ENCODE measurements at places on chromosomes 6 and 20. TPM values are rescaled to one million over a fixed set of nuclear protein-coding genes. Genes with fewer than 3 reads are reported as not detected.

Gene HSPA12B
- not detected for total RNA-seq

Gene CD24
- total RNA-seq = 0.23 TPM

DNA sequence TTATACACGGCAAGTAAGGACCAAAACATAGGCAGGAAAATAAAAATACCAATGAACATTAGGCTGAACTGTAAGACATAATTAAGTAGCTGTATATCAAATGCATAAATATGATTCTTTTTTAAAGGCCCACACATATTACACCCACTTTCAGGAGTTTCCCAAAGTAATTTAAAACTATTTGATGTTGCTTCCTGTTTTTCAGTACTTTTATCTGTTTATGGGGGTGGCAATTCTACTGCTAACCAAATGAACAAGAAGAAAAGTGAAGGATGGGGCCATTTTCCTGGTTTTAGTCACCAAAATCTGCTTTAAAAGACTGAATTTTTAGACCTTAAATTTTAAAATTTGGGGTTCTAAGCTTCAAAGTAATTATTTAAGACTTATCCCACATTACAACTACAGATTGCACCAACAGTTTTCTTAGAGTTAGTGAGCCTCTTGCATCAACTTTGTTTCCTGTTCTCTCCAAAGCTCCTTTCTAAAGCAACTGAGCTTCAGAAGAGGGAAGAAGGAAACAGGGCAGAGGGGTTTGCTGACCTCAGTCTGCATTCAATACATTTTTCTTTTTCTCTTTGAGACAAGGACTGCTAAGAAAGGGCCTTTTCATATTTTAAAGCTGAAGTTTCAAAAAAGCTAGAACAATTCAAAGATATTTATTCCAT, 191.0 kb downstream of the BACH2 start:
- peaks cover 22% of the 10 kb centered on the region for H3K27me3 ChIP-seq
- peaks cover 73% of the 10 kb centered on the region for H3K4me1 ChIP-seq
- H3K27ac ChIP-seq = no peak overlapping the region
- H3K36me3 ChIP-seq = peaks cover 22% of the 10 kb centered on the region

Gene ADGRF4
- not detected for total RNA-seq

GRCh38 chr20:50247196-50248094, 56.8 kb downstream of the CEBPB start:
- H3K27me3 ChIP-seq = peaks cover 5% of the 10 kb centered on the region
- peaks cover 5% of the 10 kb centered on the region for H3K4me1 ChIP-seq
- H3K4me3 ChIP-seq = no peak overlapping the region

DNA sequence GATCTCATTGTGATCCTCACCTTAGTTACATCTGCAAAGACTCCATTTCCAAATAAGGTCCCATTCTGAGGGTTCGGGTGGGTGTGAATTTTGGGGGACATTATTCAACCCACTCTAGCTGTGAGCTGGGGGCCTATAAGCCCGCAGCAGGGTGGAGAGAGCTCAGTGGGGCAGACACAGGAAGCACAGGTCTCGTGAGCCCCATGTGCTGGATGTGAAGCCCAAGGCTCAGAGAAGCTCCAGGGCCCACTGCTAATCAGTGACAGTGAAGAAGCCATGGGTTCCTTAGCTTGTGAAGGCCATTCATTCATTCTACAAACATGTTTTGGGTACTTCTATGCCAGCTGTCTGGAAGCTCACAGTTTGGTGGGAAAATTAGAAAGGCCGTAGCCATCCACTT, 47.5 kb downstream of the CHMP4B start:
- DNase-seq = peak; percentile 51
- H3K27me3 ChIP-seq = no peaks in the 10 kb centered on the region
- H3K36me3 ChIP-seq = peaks cover 29% of the 10 kb centered on the region
- H3K4me3 ChIP-seq = peak overlapping the region; percentile 2
- peak overlapping the region; percentile 90 for H3K27ac ChIP-seq

DNA sequence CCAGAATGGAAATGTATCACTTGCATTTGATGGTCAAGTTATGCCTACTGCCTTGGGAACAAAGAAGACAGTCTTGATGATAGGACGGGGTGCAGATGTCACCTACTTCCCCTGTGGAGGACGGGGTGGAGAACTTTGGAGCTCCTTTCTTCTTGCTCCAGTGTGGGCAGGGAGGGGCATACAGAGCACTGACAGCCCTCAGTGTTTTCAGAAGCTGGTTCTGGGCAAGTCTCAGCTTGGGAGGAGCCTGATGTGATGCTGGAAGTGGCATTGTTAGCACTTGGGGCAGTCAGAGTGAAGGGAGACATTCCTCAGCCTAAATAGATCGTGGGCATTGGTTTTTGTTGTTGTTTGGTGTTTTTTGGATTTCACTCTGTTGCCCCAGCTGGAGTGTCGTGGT, 59.7 kb downstream of the SYNJ2 start:
- no peak for DNase-seq
- H3K4me1 ChIP-seq = peaks cover 53% of the 10 kb centered on the region
- no peaks in the 10 kb centered on the region for H3K27me3 ChIP-seq
- peaks cover 26% of the 10 kb centered on the region for H3K36me3 ChIP-seq
- no peak overlapping the region for H3K4me3 ChIP-seq

GRCh38 chr20:11338496-11339306, 579.0 kb upstream of the BTBD3 start:
- H3K4me3 ChIP-seq = no peak overlapping the region
- DNase-seq = no peak
- H3K4me1 ChIP-seq = no peaks in the 10 kb centered on the region
- H3K27me3 ChIP-seq = no peaks in the 10 kb centered on the region

DNA sequence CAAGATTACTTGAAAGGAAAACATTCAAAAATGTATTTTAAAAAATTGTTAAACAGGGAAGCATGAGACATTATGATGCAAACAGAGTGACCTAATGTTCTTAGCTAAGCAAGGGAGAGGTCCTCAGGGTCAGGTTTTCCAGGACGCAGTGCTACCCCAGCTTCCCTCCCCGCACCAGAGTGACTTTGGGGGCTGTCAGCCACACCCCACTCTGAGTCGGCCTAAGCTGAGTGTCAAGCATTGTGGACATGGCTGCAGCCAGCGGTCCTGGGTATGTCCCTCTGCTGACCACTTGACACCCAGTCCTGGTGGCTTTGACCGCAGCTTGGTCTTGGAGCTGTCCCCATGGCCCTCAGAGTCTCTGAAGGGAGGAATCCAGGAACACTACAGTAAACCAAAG, 54.9 kb upstream of the CD93 start:
- no peak overlapping the region for H3K27ac ChIP-seq
- H3K4me1 ChIP-seq = peaks cover 39% of the 10 kb centered on the region
- DNase-seq = no peak
- H3K36me3 ChIP-seq = peaks cover 1% of the 10 kb centered on the region
- no peak overlapping the region for H3K4me3 ChIP-seq

Gene CGA
- not detected for total RNA-seq

Gene CST5
- total RNA-seq = not detected

DNA sequence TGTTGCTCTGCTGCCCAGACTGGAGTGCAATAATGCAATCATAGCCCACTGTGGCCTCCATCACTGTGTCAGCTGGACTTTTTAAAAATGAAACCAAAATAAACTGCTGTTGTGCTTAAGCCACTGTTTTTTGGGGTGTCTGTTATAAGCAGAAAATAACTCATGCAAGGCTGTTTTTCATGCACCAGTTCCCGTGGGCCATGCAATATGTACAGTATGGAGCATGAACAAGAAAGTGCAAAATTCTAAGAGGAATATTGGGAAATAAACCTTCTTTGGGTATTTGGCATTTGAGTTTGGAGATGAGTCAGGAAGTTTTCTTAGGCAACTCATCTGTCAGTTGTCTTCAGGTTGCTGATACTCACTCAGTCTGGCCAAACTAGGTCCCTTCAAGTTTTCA, 14.9 kb upstream of the ZFAND3 start:
- peaks cover 21% of the 10 kb centered on the region for H3K27me3 ChIP-seq
- peaks cover 6% of the 10 kb centered on the region for H3K4me1 ChIP-seq
- H3K36me3 ChIP-seq = no peaks in the 10 kb centered on the region
- DNase-seq = no peak
- H3K4me3 ChIP-seq = no peak overlapping the region
- H3K27ac ChIP-seq = no peak overlapping the region

Gene GJA1
- total RNA-seq = not detected

DNA sequence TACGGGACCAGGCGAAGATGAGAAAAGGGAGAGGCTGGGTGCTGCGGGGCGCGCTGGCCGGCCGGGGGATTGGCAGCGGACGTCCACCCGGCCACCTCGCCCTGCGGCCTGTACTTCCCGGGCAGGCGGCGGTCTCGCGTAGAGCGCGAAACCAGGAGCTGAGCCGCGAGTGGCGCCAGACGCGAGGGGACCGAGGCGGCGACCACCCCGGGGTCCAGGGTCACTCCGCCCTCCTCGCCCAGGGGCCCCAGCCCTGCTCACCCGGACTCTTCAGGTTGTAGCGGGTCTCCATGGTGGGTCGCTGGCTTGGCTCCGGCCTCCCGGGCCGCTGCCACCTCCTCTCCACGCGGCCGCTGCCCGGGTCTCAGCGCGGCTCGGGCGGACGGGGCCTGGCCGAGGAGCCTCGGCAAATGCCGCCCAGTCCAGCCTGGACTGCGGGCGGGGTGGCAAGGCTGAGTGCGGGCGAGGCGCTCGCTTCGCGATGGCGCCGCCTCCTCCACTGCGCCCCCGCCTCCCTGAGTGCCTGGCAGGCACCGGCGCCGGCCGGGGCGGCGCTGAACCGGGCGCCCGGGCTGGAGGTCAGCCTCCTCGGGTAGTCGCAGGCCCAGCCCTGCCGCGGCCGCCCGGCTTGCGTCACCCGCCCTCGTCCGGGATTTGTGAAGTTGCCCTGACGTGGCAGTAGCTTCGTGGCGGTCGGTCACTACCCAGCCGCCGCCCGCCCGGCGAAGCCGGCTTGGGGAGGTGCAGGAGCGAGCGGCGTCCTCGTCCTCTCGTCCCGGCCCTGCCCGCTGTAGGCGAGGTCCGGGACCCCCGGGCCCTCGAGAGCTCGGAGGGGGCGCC, at the start of gene UBE2J1:
UBE2J1 (minus strand) TSS at position 445 of the 840 bp plus-strand sequence; CDS start at position 292, 153 bp downstream.
- peaks cover 65% of the 10 kb centered on the region for H3K4me1 ChIP-seq
- H3K27me3 ChIP-seq = no peaks in the 10 kb centered on the region
- peak; percentile 86 for DNase-seq
- peaks cover 16% of the 10 kb centered on the region for H3K36me3 ChIP-seq
- H3K27ac ChIP-seq = peak within 1 kb of the TSS; percentile 94
- peak within 1 kb of the TSS; percentile 95 for H3K4me3 ChIP-seq

DNA sequence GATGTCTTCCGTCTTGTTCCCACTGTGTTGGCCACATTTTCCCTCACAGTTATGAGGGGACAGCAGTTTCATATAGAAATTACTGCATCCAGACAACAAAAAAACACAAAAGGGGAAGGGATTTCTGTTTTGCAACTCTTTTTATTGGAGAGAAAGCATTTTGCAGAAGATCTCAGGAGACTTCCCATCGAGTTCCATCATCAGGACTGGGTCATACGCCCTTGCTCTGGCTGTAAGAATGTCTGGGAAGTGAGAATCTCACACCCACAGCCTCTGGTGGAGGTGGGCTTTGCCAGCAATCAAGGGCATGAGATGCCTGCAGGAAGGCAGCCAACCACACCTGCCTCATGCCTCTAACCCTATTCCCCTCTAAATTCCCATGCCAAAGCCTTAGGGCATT, 5.8 kb upstream of the IGF2R start:
- H3K27ac ChIP-seq = no peak overlapping the region
- peaks cover 17% of the 10 kb centered on the region for H3K4me1 ChIP-seq
- no peak overlapping the region for H3K4me3 ChIP-seq
- DNase-seq = no peak

- no peak overlapping the region for H3K27ac ChIP-seq
- peaks cover 42% of the 10 kb centered on the region for H3K27me3 ChIP-seq
- H3K4me3 ChIP-seq = no peak overlapping the region
- H3K4me1 ChIP-seq = peaks cover 2% of the 10 kb centered on the region
- no peak for DNase-seq
Observed at GRCh38 chr6:165854863-165855593, 192.0 kb upstream of the PDE10A start.

- no peak overlapping the region for H3K4me3 ChIP-seq
- no peak overlapping the region for H3K27ac ChIP-seq
- no peaks in the 10 kb centered on the region for H3K36me3 ChIP-seq
- DNase-seq = no peak
- H3K4me1 ChIP-seq = peaks cover 11% of the 10 kb centered on the region
Observed at GRCh38 chr20:62412194-62413024, 5.3 kb upstream of the CABLES2 start.

DNA sequence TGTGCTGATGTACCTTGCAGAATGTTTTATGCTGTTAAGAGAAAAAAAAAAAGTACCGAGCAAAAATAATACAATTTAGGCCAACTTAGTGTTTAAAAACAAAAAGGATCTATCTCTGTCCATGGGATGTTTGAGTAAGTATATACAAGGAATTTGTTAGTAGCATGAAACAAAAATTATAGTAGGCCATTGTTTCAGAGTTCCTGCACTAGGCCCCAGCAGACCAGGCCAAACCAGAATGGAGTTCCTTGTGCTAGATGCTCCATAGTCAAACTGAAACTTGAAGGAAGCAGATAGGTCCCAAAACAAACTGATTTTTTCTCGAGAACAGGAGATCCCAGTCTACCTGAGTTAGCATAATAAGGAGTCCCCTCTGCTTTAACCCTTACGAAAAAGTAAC, 72.5 kb downstream of the SNX9 start:
- no peak overlapping the region for H3K4me3 ChIP-seq
- no peak for DNase-seq
- H3K4me1 ChIP-seq = peaks cover 35% of the 10 kb centered on the region
- no peak overlapping the region for H3K27ac ChIP-seq
- no peaks in the 10 kb centered on the region for H3K27me3 ChIP-seq

Gene PGBD1
- 3.9 TPM for total RNA-seq

Gene LY6G6C
- total RNA-seq = not detected

DNA sequence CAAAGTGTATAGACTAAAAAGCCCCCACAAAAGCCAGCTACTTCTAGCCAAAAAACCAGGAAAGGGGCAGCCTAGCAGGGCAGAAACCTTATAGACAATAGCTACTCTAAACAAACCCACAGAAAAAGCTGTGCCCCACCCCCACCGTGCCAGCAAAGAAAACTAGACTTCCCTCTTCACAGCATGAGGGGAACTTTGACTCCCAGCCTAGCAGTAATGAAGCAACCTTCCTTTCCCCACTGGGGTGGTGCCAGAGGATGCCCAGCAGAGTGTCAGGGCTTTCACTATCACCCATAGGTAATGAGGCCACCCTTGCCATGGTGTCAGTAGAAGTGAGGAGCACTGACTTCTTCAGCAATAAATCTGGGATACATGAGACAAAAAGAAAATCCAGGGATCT, 99.0 kb upstream of the LGSN start:
- H3K4me3 ChIP-seq = no peak overlapping the region
- DNase-seq = no peak
- H3K4me1 ChIP-seq = no peaks in the 10 kb centered on the region
- no peaks in the 10 kb centered on the region for H3K27me3 ChIP-seq
- no peaks in the 10 kb centered on the region for H3K36me3 ChIP-seq
- H3K27ac ChIP-seq = no peak overlapping the region

Gene CALHM6
- total RNA-seq = 3.8 TPM

Gene PAX1
- not detected for total RNA-seq

GRCh38 chr6:140987364-140988155, 1145.2 kb upstream of the GJE1 start:
- DNase-seq = no peak
- no peaks in the 10 kb centered on the region for H3K27me3 ChIP-seq
- H3K27ac ChIP-seq = no peak overlapping the region
